Stimulated activated CD8-positive, alpha-beta memory T cell treated with anti-CD3 and anti-CD28 coated beads, Interleukin-15, amount 100 ng/mL, for 4 hours (primary cell): ENCODE measurements at places on chromosomes 6 and 20.

DNA sequence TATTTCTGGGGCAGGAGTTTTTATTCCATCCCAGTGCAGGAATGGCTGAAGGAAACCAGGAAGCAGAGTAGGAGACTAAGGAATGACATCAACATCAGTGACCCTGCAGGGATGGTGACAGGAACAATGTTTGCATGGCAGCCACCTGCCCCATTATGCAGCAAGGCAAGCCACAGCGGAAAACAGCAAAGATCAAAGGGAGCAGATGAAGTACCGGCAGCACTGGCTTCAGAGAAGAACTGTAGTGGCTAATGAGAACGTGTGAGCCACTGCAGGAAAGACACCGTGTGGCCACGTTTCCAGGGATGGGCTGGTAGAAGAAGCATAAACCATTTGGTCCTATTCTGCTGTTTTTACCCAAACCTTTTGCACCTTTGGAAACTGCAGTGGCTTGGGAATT is 52.9 kb upstream of the TAB2 start:
- DNase-seq: no peak

- DNase-seq: no peak
Observed at GRCh38 chr6:36822506-36823269, 16.6 kb downstream of the CPNE5 start.

DNA sequence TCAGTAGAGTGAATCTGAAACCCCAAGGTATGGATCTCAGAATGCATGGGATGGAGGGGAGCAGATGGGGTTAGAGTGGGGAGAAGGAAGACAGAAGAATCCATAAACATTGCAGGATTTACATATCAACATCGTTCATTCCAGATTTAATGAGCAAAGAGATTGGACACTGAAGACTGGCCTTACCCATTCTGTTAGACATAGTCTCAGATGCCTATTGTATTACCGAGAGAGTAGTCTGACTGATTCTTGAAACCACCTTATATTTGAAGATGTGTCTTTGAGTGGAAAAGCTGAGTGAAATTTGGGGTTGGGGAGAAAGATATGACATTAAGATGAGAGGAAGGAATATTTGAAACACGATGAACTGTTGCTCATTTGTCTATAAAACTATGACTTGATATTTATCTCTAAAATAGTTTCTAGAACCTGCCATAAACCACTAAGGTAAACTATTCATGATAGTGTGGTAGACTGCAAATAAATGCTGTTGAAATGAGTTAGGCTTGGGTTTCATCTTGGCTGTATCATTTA is 5.7 kb downstream of the HLA-DRA start:
- no peak for DNase-seq

- DNase-seq: no peak
Observed at GRCh38 chr6:16540804-16541752, 220.2 kb downstream of the ATXN1 start.

DNA sequence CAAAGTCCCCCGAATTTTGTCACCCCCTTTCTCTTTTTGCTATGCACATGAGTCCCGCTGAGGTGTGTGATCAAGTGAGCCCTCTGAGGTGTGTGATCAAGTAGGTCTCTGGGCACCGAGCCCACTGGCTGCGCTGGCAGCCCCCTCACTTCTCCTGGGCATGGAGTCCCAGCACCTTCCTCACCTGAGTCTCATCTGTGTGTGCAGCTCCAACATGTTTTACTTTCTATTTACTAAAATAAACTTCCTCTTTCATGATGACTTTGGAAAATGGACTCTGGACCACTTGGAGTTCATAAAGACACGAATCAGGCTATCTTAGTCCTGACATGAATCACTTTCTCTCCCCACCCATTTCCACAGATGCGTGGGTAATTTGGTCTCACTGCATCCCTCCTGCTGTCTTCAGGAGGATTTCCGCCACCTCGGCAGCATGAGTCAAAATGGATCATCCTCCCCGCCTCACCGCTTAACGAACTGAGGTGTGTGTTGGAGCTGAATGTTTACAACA is 39.8 kb downstream of the PRDM1 start:
- DNase-seq: no peak

- DNase-seq: no peak
Observed at GRCh38 chr6:148324297-148324985, 18.2 kb upstream of the SASH1 start.

- DNase-seq: no peak
Observed at GRCh38 chr6:14277405-14277930, 159.9 kb downstream of the CD83 start.

- no peak for DNase-seq
Observed at GRCh38 chr20:9572670-9573069, 58.3 kb downstream of the LAMP5 start.

DNA sequence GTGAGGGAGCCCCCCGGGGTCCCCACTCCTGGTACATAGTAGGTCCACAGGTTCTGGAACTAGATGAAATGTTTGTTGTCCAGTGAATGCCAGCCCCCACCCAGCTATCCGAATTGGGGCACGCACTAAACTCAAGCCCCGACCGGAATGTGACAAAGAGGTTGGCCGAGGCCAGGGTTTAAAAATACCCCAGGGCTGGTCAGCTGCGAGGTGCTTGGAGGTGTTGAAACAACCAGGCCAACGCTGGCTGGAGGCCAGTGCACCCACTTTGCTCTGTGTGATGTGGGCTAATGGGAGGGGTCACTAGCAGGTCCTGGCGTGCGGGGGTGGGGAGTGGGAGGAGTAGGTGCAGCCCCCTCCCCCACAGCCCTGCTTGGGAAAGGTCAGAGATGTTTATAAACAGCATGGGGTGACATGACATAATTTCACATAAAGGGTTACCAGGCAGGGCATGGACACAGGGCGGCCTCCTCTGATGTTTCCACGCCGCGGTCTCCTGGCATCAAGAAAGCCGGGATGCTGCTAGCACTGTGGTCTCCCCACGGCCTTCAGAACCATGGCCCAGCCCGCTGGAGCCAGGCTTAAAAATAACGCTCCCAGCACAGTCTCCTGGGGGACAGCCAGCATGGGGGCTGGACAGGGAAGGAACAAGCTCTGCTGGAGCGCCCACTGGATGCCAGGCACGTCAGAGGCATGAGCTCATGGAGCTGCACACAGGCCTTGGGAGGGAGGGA is 111.2 kb upstream of the PTPN1 start:
- no peak for DNase-seq

DNA sequence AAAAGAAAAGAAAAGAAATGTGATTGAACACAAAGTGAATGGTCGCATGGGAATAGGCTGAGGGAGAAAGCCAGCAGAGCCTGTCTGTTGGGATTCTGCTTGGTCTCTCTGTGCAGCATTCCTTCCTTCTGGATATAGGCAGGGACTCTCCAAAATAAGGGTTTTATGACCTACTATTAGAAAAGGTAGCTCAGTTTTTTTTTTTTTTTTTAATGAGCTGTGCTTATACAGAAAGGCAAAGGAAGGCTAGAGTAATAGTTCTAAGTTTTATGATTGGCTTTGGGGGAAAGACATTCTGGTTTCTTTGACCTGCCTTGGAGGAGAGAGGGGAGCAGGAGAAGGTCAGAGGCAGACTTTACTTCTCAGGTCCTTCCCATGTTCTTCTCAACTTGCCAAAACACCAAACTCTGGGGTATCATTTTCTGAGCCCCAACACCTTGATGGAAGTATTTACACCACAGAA is 18.8 kb upstream of the IER3 start:
- DNase-seq: no peak

DNA sequence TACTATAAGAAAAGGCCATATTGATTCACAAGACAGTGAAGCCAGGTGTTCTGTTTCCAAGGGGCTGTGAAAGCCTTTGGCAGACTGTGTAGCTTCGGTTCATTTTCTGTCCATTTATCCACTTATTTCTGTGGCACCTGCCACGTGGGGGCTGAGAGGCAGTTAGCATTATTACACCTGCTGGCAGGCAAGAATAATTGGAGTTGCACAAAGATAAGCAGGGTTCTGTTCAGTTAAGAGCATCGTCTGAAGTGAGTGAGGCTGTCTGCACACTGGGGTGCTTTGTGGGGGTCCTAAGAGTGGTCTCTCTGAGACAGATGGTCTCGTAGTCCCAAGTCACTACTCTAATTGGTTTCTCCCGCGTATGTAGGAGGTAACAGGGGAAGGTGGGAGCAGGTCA is 60.6 kb upstream of the CCN6 start:
- no peak for DNase-seq

- DNase-seq: no peak
Observed at GRCh38 chr6:120990866-120991265, 343.4 kb downstream of the TBC1D32 start.

DNA sequence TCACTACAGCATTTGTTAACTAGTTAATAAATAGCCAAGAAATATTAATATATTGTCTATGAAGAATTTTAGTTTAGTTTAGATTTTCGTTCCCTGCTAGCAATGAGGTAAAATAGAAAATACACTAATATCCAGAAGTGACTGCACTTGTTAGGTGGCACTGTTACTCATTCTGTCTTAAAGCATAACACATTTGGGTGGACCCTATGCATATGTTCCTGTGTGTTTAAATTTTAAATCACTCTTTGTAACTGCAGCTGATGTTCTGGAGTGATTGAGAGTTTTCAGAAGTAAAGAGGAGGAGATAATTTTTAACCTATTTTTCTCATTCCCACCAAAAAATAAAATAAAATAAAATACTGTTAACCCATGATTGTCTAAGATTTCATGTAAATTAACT is 73.9 kb upstream of the SOX4 start:
- DNase-seq: no peak

DNA sequence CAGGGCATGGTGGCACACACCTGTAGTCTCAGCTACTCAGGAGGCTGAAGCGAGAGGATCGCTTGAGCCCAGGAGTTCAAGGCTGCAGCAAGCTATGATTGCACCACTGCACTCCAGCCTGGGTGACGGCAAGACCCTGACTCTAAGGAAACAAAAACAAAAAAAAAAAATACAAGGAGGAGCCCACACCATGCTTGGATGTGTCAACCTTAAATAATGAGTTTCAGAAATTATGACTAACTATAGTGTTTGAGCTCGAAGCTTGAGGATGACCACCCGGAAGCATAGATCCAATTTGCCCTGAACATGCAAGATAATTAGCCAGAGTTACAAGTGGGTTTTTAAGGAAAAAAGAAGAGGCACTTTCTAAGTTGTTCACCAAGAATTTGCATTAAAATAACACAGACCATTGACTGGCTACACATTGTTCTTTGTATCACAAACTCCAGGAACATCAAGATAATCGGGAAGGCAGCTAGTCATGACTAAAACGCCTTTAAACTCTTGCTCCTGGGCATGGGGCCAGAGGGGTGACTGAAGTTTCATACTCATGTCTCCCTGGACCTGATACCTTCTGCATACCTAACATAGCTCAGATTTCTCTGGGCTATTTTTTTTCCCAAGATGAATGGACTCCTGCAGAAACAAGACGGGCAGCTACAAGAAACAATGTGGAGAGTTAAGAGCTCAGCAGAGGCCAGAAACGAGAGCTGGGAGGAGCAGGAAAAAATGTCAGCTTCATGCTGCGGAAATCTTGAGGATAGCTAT is 289.6 kb downstream of the PREX1 start:
- DNase-seq: no peak

GRCh38 chr6:12182676-12183075 is 107.5 kb upstream of the EDN1 start:
- DNase-seq: no peak

GRCh38 chr20:19211661-19212468 is 577 bp upstream of the SLC24A3 start:
- DNase-seq: no peak

GRCh38 chr20:54062812-54063280 is 7.5 kb downstream of the BCAS1 start:
- DNase-seq: no peak

- no peak for DNase-seq
Observed at GRCh38 chr6:1930356-1930755, 315.0 kb downstream of the GMDS start.
